ENCODE measurements at places on chromosomes 16 and 17.

DNA sequence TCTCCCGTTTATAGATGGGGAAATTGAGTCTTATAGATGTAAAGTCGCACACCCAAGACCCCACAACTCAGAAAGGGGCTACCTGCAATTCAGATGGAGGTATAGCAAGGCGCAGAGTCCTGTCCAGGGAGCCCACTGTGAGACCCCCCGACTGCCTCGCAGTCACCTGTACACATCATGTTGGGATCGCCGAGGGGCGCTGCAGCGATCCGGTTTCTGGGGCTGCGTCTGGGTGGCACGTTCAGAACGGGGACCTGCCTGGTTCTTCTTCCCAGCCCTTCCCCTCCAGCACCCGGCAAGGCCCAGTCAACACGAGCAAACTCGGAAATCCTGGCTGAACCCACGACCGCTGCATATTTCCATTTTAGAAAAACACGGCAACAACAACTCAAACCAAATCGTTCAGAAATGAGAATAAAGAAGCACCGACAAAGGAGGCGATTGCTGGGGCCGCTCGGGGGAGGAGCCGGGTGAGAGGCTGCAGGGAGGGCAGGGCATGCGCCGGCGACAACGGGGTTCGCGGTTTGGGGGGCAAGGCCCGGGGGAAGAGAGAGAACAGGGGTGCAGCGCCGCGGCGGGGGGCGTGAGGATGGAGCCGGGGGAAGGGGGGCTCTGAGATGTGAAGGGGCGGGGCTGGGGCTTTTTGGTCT, 643 bp downstream of the HSDL1 start:
- DNase-seq: peak; percentile 24

DNA sequence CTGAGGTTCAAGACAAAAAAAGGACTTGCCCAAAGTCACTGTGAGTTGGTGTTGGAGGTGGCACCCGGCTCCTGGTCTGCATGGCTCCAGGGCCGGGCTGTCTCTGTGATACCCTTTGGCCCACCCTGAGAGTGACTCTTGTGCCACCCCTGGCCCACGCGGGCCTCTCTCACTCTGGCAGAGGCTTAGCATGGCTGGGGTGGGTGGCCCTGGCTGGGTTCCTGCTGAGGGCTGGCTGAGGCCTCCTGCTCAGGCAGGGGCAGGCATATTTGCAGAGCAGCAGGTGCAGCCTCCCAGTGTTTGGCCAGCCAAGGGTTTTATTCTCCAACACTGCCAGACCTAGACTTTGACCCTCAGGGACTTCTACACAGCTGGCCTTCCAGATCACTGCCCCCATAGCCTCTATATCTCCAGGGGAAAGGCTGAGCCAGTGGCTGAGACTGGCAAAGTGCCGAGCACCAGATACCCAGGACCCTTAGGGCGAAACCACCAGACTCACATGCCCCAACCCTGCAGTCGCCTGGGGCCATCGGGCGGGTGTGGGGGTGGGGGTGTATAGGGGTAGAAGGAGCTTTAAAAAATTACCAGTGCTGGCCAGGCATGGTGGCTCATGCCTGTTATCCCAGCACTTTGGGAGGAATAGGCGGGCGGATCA, 21.5 kb upstream of the ADGRG1 start:
- DNase-seq: no peak

DNA sequence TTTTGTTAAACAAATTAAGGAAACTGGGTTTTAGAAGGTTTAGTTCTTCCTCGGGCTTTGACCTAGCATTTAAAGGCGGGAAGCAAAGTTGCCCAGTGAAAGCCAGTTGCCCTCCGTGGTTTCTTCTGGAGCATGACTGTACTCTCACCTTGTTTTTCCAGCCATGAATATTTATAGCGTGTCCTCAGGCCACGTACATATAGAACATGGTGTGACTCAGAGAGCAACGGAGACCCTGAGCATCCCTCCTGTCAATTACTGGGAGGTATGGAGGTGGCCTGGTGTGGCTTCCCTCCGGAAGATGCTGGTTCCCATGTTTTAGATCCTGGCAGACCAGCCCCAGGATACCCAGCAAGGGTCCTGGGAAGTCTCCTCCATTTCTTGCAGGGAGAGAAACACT, 48.4 kb downstream of the AKAP1 start:
- no peak for DNase-seq

DNA sequence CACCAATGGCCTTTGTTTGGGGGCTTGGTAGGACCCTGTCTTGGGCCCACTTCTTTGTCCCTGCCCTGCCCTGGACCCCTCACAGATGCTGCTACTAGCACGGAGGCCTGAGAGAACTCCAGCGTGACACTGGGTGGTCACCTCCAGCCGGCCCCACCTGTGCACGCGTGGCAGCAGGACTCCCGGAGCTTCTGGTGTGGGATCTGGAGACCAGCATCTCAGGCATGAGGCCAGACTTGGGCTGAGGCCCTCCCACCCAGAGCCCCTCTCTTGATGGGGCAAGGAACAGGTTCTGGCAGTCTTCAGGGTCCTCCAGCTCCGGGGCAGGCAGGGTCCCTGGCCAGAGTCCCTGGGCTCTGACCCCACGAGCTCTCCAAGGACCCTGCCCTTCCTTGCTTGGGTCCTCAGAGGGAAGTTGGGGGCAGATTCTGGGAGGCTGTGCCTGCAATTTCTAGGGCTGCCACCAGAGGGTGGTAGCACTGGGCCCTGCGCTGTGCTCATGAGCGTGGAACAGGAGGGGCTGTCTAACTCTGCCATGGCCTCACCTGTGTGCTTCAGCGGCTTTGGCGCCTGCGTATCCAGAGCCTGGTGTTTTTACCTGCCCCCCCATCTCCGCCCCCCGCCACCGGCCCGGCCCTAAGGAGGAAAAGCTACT, 3.1 kb upstream of the BAIAP3 start:
- no peak for DNase-seq

GRCh38 chr16:81842564-81843242, 63.6 kb downstream of the PLCG2 start:
- DNase-seq: no peak

DNA sequence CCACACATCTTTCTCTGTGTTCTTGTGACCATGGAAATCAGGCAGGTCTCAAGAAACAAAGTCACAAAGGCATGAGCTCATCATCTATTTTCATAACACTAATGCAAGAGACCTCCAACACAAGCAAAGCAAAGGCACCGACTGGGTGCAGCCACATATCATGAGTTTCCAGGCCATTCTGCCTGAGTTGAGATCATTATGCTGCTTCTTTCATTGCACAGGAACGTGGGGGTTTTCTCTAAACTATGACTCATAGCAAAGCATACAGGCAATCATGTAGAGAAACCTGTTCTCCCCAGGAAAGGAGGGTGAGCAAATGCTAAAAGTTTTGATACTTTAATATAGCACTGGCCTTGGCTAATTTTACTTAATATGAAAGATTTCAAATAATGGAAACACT, 60.7 kb downstream of the GRIN2A start:
- no peak for DNase-seq

DNA sequence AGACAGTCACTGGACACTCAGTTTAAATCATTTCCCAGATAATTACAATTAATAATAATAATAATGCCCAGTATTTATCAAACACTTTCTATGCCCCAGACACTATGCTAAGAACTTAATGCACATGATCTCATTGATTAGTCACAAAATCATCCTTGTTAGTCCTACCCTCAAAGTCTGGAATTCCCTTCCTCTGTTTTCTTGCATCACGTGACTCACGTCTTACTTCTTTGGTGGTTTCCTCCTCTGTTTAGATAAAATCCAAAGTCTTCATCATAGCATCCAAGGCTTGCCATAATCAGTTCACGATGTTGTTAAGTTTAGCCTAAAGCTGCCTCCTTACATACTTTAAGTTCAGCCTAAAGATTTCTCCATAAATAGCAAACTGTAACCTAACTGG, 471.9 kb downstream of the PMP22 start:
- no peak for DNase-seq

DNA sequence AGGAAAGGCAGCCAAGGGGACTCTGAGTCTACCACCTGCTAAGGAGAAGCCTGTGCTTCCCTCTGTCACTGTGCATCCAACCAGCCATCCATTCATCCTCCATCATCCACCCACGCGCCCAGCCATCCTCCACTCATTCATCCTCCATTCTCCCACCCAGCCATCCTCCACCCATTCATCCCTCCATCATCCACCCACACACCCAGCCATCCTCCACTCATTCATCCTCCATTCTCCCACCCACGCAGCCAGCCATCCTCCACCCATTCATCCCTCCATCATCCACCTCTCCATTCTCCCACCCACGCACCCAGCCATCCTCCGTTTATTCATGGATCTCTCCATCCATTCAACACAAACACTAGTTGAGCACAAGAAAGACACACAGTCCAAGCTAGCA, 74.1 kb downstream of the COG7 start:
- no peak for DNase-seq

DNA sequence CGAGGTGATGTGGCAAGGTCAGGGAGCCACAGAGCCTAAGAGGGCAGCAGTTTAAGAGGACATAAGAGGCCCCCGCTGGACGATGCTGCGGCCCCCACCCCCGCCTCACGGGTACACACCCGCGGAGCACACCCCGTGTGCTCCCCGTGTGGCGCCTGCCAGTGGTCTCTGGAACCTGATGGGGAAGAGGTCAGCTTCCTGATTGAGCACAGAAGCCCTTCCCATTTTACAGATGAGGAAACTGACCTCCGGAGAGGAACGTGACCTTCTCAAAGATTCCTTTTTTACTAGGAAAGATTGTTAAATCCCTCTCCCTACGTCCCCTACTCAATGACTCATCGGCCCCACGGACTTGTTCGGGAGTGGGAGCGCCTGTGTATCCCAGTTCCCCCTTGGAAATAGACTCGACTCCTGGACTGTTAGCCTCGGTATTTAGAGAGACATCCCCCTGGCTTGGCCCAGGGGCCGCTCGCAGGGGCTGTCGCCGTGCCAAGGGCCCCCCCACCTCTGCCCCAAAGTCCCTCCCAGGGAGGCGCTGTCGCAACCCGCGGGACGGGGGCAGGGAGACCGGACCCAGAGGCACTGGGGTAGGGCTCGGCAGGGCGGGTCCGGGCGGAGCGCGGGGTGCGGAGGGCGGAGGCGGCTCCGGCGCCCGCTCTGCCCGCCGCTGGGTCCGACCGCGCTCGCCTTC, at the start of gene ABCC3:
Gene ABCC3 (plus strand): TSS at position 658 of the 691 bp plus-strand sequence. CDS start 56 bp downstream, outside the sequence.
- DNase-seq: no peak

DNA sequence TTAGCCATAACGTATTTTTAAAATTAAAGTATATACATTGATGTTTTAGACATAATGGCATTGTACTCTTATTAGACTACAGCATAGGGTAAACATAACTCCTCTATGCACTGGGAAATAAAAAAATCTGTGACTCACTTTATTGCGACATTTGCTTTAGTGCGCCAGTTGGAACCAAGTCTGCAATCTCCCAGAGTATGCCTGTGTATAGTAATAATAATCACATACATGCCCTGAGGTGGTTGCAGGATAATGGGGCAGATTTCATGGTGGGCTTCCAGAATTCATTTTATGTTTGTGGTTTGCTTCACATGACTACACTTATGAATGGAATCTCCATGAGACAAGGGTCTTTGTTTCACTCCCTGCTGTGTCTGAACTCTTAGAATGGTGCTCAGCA, 66.9 kb upstream of the N4BP1 start:
- DNase-seq: no peak

- DNase-seq: no peak
Measured at GRCh38 chr16:63913290-63913689, 1208.6 kb downstream of the CDH11 start.

DNA sequence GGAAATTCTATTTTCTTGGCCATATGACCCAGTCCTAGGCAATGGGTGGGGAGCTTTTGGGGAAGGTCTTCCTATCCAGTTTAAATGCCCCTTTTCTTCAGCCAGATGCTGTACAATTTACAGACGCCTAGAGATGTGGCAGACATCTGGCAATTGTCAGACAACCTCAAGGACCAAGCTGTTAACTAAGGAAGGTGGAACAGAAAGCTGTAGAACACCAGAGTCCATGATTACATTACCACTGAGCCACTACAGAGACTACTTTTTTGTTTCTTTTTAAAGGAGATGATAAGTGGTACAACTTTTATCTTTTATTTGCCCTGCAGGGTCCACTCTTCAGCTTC, 21.1 kb upstream of the CORO6 start:
- DNase-seq: no peak

GRCh38 chr17:27379888-27380533, 76.2 kb upstream of the KSR1 start:
- no peak for DNase-seq

DNA sequence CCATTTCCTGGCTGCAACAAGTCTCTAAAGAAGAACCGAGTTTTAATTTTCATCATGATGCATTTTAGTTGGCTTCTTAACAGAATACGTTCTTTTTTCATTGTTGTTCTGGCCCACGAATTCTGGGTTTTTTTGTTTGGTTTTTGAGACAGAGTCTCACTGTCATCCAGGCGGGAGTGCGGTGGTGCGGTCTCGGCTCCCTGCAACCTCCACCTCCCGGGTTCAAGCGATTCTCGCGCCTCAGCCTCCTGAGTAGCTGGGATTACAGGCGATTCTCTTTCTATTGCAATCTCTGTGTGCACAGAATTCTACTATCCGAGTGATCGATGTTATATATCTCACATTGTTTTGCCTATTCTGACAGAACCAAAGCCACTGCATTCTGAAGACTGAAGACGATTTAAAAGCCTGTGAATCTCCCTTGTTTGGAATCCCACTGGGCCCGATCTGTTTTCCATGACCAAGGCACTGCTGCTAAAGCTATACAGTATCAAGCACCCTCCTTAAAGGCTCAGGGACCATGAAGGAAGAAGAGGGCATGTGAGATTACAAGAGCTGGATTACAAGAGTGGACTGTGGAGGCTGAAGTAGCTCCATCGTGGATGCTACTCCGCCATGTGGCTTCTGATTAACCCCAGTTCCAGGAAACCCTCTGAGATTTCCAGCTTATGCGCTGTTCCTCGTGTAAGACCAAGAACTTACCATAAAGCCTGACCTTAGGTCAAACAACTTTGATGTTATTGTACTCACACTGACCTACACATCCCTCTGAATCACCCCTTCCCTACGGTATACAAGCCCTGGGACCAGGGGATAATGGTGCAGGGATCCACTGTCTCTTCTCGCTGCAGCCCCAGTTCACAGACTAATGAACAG, 44.3 kb downstream of the ADCY9 start:
- no peak for DNase-seq

DNA sequence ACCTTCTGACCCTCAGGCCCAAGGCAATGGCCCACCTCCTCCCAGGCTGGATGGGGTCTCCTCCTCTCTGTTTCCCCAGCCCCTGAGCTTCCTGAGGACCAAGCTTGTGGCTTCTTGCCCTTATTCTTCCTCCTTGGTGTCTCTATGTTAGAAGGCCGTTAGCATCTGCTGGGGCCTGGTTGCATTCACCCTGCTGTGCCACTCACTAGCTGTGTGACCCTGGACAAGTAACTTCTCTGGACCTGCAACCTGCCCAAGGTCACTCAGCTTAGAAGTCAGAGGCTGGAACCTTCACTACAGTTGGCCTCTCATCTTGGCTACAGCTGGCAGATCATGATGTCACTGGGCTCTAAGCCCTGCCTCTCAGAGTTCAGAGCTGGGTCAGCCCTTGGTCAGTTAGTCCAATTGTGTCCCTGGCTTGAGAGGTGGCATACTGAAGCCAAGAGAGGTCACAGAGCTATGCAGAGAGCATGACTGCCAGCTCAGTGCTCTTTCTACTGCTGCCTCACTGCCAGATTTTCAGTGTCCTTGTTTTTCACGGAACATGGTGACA, 3.0 kb downstream of the MT2A start:
- no peak for DNase-seq

GRCh38 chr16:75471723-75472633, 7.5 kb upstream of the TMEM170A start:
- no peak for DNase-seq
